ENCODE measurements at places on chromosomes 7 and 10. TPM values are rescaled to one million over a fixed set of nuclear protein-coding genes. Genes with fewer than 3 reads are reported as not detected.

DNA sequence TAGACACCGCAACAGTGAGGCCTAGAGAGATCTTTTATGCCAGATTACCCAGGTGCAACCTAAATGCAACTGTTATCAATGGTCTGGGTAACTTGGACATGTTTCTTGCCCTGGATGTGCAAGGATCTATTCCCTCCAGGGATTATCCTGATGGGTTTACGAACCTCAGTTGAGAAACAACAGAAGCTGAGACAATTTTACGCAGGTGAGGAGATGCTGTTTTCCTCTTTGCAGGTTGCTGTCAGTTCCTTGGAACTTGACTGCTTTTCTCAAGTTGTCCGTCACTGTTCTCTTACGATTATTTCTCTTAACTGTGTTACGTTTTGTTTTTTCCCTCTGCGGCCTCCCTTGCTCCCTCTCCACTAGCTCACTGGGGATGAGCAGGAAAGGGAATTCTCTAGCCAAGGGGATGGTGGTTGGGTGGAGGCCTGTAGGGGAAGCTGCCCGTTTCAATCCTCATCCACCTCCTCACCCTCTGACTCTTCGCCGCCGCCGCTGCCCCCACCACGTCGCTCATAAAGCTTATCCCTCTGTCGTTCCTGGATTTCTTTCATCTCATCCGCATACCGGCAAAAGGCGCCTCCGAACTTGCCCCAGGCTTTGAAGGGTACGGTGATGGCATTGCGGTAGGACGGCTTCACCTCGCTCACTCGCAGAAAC lies 1.2 kb downstream of the PURB start:
- ATAC-seq, result no peak

- no peak for ATAC-seq
Observed at GRCh38 chr10:128457136-128457535, 330.9 kb upstream of the MKI67 start.

DNA sequence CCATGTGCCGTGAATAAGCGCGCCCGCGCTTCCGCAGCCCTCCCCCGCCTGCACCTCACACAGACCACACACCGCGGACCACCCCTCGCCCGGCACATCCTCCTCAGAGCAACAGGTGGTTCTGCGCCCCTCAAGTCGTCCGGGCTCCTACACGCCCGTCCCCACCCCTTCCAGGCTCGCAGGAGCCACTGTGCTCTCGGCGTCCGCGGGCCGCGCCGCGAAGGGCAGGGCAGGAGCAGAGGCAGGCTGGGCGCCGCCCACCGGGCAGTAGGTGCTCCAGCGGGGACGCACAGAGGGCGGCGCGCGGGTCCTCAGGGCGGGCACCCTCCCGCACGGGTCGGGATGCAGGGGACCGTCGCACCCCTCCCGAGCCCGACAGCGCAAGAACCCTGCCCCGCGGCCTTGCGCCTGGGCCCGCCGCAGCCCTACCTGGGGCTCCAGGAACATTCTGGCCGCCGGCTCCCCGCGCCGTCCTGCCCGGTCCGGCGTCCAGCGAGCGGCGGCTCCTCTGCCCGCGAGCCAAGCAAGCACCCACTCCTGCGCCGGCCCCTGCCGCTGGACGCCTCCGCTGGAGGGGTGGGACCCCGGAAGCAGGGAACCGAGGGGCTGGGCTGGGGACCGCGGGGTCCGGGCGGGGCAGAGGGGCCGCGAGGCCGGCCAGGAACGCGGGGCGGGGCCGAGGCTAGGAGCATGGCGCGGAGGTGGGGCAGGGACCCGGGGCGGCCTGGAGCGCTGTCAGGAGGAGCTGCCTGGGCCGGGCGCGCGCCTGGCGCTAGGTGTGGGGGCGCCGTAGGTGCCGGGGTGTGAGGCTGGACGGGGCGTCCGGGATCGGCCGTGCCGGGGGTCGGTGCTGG lies 37.4 kb downstream of the RASGEF1A start:
- peak; percentile 75 for ATAC-seq

Gene EVX1
- not detected for total RNA-seq

Gene SAMD9
- 0.24 TPM for total RNA-seq

Gene FAM221A
- 25.2 TPM for total RNA-seq
